ENCODE measurements at places on chromosomes 12 and 14. TPM values are rescaled to one million over a fixed set of nuclear protein-coding genes. Genes with fewer than 3 reads are reported as not detected.

MFAP5 gene
- total RNA-seq = 0.33 TPM

FOXG1 gene
- not detected for total RNA-seq

SMIM41 gene
- not detected for total RNA-seq

RAB2B gene
- 25.6 TPM for total RNA-seq

GLT8D2 gene
- total RNA-seq = 5.7 TPM

TMEM30B gene
- 0.43 TPM for total RNA-seq

PLEKHG7 gene
- not detected for total RNA-seq

CCDC60 gene
- not detected for total RNA-seq

CLEC14A gene
- 83.6 TPM for total RNA-seq

FGF23 gene
- total RNA-seq = not detected

KRT85 gene
- not detected for total RNA-seq

RASAL1 gene
- not detected for total RNA-seq

DLK1 gene
- not detected for total RNA-seq

KRT71 gene
- total RNA-seq = not detected

BORCS5 gene
- 3.5 TPM for total RNA-seq

HSPB8 gene
- 0.98 TPM for total RNA-seq

KRT82 gene
- total RNA-seq = not detected

RIN3 gene
- total RNA-seq = 4.1 TPM

EPYC gene
- not detected for total RNA-seq

Data from dermis lymphatic vessel endothelial cell (primary cell).